ENCODE measurements at places on chromosomes 7 and 10. TPM values are rescaled to one million over a fixed set of nuclear protein-coding genes. Genes with fewer than 3 reads are reported as not detected.
A peak's percentile ranks its signal among the peaks of the same experiment; 100 is the strongest.

DNA sequence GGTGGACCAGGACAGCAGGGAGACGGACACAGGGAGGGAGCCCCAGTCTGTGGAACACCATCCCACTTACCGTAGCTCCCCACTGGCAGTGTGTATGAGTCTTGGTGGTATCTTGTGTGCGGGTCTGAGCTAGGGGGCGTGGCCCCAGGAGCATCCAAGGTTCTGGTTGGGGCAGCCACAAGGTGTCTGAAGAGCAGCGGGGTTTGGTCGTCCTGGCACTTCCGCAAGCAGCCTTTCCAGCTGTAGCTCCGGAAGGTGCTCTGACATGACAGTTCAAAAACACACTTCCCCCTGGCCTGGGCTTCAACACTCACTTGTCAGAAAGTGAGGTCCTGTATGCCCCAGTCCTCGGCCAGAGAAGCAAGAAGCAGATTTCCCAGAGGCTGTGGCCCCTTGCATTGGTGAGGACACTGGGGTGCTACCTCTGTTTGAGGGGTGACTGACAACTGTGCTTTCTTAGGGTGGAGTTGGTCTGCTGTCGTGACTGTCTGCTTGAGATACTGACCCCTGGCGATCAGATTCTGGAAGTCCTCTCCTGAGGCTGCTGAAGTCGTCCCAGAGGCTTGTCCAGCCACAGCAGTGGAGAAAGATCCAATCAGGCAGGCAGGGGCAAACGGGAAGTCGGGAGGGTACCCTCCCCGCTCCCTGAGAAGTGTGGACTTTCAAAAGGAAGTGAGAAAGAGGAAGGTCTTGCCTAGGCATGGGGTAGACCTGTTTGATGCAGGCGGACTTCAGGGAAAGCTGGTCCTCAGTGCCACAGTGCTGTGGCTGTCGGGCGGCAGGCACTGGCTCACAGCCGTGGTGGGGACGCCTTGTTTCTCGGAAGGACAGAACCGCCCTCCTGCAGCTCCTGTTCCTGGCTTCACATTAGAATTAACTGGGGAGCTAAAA lies 51.4 kb upstream of the PFKFB3 start:
- DNase-seq = peak; percentile 70

The TMEM139 gene
- not detected for total RNA-seq

The SPAM1 gene
- total RNA-seq = not detected

DNA sequence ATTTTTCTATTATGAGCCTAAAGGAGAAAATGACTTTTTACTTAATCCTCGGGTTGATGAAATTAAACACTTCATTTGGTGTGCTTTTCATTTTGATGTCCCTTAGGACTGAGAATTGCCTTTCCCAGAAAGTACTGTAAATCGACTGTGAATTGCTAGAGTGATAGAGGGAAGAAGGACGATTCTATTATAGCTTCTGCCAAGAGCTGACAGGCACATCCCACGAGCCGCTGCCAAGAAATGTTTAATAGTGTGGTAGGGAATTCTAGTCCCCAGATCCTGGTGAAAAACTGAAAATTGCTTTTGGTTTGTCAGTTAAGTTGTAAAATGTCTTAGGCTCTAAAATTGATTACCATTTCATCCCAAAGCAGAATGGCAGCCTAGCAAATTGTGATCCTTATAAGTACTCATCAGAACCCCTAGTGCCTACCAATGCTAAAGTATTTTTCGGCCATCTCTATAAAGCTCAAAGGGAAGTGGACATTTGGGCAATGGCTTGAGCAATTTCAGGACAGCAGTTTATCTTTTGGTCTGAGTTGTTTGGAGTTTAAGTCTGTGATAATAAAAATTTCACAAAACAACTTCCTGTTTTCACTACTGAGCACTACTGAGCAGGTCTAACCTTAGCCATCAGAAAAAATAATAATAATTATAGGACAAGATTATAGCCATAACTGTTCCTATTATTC lies 44.6 kb upstream of the HYCC1 start:
- DNase-seq = peak; percentile 32

The FXYD4 gene
- total RNA-seq = not detected

- DNase-seq = no peak
These were observed 5.2 kb downstream of the SFMBT2 start for GRCh38 chr10:7405637-7406036.

DNA sequence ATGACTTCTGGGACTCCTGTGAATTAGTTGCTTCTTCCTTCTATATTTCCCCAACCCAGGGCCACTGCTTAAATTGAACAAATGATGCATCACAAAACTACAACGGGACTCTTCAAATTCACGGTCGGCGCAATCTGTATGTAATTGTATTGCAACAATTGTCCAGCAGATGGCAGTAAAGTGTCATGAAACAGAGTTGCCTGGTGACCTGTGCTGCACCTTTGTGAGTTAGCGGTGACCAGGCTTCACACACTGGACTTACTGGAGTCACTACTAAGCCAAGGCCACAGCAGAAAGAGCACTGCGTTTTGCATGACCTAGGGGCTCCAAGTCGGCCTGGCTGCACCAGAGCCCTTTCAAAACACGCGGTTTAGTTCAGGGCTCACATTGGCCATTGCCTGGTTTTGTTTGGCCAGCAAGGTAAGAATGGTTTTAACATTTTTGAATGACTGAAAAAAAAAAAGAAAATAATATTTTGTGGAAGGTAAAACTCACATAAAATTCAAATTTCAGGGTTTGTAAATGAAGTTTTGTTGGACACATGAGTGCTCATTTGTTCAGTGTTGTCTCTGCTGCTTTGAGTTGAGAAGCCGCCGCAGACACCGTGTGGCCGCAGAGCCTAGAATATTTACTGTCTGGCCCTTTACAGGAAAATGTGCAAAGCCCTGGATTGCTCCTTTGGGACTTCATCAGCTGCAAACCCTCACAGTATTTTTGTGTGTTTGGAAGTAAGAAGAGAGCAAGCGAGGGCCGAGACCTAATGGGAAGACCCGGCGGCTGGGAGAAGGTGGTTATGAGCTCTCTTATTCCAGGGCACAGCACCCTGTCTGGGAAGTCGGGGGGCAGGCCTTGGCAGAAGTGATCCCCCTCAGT lies 23.2 kb upstream of the ZNF32 start:
- DNase-seq = peak; percentile 62

The SYCE1 gene
- not detected for total RNA-seq

The MAGI2 gene
- total RNA-seq = 2.0 TPM
